ENCODE measurements at places on chromosomes 7 and 10.

DNA sequence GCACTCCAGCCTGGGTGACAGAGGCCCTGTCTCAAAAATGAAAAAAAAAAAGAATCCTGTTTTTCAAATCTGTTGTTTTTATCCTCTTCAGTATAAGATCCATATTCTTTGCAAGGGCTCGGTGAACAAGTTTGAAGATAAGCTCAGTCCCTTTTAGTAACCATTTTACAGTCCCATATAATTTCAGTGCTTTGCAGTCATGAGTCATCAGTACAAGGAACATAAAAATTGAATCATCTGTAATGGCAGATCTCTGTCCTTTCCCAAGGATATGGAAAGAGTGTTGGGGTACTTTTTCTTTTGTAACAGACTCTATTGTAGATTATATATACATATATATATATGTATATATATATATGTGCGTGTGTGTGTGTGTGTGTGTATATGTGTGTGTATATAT lies 52.2 kb upstream of the ZPBP start:
- DNase-seq, result no peak

GRCh38 chr7:142636751-142637150 lies 112.5 kb upstream of the PRSS1 start:
- no peak for DNase-seq

- DNase-seq, result no peak
Measured at GRCh38 chr10:54904833-54905232, 103.8 kb upstream of the PCDH15 start.

- no peak for DNase-seq
Measured at GRCh38 chr10:121154846-121155245, 303.7 kb downstream of the WDR11 start.

DNA sequence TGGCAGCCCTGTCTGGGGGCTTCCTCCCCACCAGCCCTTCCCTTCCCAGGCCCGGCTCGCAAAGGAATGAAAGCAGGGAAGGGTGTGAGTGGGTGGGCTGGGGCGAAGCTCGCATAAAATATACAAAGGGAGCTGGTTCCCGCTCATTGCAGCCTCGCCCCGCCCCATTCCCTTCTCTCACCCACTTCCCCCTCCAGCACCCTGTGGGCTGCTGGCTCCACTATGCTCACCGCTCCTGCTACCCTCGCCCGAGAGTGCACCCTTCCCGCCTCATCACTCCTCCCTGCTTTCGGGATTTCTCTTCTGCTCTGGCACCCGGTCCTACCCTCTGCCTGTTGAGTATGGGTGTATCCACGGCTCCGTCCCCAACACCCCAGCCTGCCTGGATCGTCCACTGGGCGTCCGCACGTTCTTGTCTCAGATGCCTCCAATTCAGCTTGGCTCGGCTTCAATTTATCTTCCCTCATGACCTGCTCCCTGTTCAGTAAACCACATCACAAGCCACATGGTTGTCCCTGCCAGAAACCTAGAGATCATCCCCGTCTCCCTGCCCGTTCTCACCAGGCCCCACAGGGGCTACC lies 14.4 kb upstream of the TTYH3 start:
- no peak for DNase-seq

DNA sequence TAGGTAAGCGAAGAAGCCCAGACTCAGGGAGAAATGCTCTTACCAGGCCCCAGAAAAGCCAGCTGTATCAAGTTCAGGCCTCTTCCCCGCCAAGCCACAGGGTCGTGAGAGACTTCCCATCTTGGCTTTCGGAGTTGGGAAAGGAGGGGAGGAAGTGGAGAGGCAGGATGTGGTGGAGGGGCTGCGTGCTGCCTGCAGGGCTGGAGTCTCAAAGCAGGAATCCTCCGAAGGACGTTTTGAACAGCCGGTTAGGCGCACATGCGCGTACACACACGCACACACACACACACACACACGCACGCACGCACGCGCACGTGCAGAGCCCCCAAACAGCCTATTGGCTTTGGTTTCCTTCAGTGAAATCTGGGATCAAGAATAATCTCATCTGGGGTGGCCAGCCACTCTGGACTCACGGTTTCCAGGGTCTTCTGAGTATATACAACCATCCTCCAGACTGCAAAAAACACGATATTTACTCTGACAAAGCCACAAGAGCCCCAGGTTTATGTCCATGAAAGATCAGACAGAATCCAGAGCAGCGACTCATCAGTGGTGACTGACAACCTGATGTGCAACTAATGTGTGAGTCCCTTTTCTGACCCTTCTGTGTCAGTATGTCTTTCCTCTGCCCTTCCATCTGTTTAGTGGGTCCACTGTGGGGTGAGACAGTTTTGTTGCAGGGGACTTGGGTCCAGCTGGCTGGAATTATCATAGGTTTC lies 115.0 kb upstream of the ZNF438 start:
- DNase-seq, result no peak

All from activated naive CD8-positive, alpha-beta T cell treated with anti-CD3 and anti-CD28 coated beads, Interleukin-2, amount 50 U/mL, for 16 hours (primary cell).